Skeletal muscle cell (primary cell): ENCODE measurements at places on chromosomes 7 and 10.

DNA sequence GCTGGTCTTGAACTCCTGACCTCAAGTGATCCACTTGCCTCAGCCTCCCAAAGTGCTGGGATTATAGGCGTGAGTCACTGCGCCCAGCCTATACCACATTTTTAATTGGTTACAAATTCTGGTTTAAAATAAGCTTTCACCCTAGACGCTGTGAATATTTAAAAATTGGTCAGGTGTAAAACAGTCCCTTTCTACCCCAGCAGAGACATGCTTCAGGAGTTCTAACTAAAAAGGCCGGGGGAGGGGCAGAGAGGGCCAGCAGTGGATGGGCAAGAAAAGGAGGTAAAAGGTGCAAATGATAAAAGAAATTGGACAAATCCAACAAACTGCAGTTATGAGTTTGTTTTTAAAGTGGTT, 70.0 kb downstream of the WAPL start:
- DNase-seq = no peak

- no peak for DNase-seq
These were observed 297.9 kb upstream of the KLF6 start for GRCh38 chr10:4082861-4083260.

DNA sequence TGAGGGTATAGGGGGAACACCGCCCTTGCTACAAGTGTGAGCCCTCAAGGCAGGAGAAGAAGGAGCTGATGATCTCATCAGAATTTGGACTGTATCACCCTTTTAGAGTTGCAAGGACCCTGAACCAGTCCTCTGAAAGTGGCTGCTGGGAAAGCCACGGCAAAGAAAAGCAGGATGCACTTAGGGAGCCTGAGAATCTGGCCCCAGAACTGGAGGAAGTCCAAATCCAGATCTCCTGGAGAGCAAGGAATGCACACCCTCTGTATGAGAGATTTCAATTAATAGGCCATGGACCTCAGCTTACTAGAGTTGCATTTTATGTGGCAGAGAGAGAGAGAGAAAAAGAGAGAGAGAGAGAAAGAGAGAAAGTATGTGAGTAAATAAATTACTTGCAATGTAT, 662.9 kb downstream of the CCSER2 start:
- DNase-seq = no peak

DNA sequence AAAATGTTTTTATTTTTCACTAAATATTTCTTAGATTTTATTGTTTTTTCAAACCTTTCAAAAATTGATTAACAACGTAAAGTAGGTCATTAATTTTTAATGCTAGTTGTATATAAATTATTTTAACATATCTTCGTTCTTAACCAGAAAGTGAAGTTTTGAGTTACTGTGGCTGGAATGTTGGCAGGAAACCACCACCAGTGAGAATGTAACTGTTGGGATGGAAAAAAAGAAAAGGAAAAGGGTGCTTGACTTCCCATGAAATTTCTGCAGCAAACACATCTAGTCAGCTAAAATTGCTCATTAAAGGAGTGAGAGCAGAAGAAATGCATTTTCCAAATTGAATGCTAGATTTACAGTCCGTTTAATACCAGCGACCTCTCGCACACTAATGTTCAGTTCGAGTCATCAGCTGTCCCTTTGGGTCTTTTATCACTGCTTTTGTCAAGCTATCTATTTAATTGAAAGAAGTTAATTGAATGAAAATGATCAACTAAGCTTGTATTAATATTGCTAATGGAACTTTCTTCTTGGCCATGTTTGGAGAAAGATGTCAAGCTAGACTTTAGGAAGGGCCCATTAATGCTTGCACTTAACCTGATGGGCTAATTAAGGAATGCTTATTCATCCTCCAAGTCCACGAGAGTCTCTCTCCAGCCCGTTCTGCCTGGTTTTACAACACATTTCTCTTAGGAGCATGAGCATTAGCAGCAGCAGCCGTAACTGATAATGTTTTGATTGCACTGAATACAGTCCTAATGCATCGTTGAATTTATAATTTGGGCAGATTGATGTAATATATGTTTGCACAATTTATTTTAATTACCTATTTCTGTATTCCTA, 70.1 kb downstream of the UBE3C start:
- DNase-seq = no peak

GRCh38 chr10:132294561-132295318, 13.0 kb downstream of the STK32C start:
- DNase-seq = no peak

DNA sequence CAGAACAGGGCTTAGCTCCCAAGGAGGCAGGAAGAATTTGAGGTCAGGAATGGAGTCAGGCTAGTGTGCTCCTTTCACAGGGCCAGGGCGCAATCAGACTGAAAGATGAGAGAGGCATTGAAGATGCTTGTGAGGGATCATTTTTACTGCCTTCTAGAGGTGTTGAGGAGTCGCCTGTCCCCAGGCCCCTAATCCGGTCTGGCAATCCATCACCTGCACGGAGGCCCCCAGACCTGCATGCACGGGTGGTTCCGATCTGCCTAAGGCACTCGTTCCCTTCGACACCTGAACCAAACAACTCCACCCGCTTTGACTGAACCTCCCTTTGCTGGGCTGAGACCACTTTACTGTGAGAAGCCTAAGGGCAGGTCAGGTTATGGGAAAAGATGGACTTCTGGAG, 8.0 kb downstream of the FOXI2 start:
- DNase-seq = no peak

- DNase-seq = no peak
These were observed 27.6 kb upstream of the PLPP4 start for GRCh38 chr10:120429395-120429794.

DNA sequence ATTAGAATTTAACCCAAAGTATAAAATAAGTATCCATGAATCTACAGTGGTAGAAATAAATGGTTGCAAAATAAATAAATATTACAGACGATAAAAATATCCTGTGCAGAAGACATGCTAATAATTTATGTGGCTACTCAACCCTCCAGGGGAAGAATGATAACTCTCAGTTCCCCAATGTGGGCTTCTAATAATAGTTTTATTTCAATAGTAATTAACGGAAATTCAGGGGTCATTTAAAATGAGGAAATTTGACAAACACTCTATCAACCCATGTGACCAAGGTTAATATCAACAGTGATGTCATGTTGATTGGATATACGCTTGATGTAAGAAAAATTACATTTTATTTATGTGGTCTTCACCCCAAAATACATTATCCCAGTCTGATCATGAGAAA, 1082.6 kb upstream of the LRRTM3 start:
- DNase-seq = no peak

DNA sequence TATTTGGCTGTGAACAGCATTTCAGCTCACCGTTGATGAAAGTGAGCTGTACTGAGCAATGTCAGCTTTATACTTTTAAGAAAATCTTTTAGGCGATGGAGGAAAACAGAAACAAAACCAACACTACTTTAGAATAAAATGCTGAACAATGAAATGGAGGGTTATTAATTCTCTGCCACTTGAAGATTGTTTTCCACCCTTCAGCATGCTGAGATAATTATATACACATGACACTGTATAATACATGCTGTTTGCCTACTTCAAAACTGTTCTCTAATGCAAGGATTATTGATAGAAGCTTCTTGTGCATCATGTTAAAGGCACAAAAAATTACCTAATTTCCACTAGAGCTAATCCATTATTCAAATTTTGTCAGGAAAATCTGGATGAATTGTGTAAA, 66.8 kb downstream of the CACNA2D1 start:
- DNase-seq = no peak

GRCh38 chr10:10165415-10165814, 852.3 kb upstream of the CELF2 start:
- DNase-seq = no peak

GRCh38 chr10:93028883-93029282, 31.7 kb upstream of the CYP26C1 start:
- DNase-seq = peak; percentile 18
